ENCODE measurements at places on chromosomes 2 and 18.

GRCh38 chr2:129062146-129062912 is 743.7 kb upstream of the HS6ST1 start:
- no peak for DNase-seq

DNA sequence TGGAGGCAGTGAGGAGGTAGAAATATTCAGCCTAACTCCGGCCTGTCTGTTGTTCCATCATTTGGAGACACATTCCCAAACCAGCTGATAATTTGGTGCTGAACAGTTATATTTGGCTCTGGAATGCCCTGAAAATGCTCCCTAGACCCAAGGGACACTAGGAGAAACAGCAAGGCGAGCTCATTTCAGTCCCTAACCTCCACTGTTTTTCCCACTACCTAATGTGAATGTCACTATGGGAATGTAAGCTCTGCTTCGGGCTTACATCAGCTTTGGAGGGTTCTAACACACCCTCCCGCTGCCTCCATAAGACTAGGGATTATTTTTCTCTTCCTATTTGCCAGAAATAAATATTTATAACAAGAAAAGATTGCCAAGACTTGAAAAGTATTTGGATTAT is 103.5 kb downstream of the ANTXR1 start:
- no peak for DNase-seq

- DNase-seq = no peak
These were observed 663.4 kb downstream of the ARHGAP15 start for GRCh38 chr2:143792602-143793001.

- no peak for DNase-seq
These were observed at the start of gene BOK for GRCh38 chr2:241558532-241559322. Gene BOK, plus strand, starts transcription at chr2:241558745. Its CDS starts 739 bp downstream, at chr2:241559484.

DNA sequence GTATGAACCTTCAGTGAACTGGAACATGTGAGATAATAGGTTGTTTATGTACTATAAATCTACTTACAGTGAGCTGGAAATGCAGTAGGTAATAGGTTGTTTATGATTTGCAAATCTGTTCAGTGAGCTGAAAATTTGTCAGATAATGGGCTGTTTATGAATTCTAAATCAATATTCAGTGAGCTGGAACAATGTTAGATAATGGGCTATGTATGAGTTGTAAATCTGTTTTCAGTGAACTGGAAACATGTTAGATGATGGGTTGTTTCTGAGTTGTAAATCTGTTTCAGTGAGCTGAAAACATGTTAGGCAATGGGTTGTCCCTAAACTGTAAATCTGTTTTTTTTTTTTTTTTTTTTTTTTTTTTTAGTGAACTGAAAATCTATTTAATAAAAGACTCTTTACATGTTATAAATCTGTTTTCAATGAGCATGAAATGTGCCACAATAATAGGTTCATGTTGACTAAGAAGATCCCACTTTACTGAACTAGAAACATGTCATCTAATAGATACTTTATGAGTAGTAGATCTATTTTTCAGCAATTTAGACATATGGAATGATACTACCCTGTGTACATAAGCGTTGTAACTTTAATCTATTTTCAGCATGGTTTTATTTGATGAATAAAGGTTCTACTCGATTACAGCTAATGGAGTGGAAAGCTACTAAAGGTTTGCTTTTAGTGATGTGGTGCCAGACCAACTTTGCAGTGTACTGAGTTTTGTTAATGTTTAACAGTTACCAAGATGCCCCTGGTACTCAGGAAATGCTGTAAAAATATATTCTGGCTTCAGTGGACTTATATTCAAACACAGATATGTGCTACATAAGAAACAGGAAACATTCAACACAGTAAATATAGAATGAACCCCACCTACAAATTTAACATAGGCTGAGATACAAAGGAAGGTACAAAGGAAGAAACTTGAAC is 1471.8 kb downstream of the LRP1B start:
- no peak for DNase-seq

- DNase-seq = no peak
These were observed 175.5 kb downstream of the AGAP1 start for GRCh38 chr2:235669269-235669831.

DNA sequence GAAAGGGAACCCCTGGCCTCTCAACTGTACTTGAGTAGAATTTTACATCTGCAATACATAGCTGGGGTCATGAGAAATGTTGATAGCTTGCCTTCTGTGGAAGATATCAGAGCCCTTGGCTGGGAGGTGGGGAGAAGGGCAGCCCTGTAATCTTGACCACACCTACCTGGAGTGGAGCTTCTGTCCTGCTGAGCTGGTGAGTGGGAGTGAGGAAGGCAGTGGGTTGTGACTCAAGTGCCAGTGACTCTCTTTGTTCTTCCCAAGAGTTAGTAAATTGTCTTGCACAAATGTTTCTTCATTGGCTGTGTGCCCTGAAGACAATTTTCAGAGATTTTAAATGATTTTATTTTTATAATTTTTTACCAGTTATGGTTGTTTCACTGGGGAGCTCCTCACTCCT is 277.3 kb downstream of the MBD5 start:
- no peak for DNase-seq

GRCh38 chr18:39781565-39781964 is 2173.5 kb upstream of the PIK3C3 start:
- DNase-seq = no peak

GRCh38 chr18:45015788-45016128 is 335.1 kb downstream of the SETBP1 start:
- no peak for DNase-seq

- no peak for DNase-seq
These were observed 35.3 kb upstream of the HDAC4 start for GRCh38 chr2:239436076-239436475.

- DNase-seq = no peak
These were observed 102.5 kb downstream of the LOXHD1 start for GRCh38 chr18:46554406-46555080.

DNA sequence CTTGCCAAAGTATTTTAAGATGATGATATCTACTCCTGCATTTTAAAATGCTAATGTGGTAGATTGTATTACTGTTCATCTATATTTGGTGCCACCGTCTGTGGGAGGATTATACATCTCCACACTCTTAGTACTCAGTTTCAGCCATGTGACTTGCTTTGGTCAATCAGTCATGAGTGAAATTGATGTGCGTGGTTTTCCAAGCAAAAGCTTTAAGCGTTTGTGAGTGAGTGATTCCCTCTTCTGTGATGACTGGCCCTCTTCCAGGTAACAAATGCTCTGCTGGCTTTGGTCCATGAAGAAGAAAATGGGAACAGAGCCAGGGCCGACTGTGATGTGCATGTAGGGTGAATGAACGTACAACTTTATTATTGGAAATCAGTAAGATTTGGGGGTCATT is 330.4 kb downstream of the LPIN1 start:
- no peak for DNase-seq

GRCh38 chr2:239598011-239598731 is 197.4 kb upstream of the HDAC4 start:
- no peak for DNase-seq

DNA sequence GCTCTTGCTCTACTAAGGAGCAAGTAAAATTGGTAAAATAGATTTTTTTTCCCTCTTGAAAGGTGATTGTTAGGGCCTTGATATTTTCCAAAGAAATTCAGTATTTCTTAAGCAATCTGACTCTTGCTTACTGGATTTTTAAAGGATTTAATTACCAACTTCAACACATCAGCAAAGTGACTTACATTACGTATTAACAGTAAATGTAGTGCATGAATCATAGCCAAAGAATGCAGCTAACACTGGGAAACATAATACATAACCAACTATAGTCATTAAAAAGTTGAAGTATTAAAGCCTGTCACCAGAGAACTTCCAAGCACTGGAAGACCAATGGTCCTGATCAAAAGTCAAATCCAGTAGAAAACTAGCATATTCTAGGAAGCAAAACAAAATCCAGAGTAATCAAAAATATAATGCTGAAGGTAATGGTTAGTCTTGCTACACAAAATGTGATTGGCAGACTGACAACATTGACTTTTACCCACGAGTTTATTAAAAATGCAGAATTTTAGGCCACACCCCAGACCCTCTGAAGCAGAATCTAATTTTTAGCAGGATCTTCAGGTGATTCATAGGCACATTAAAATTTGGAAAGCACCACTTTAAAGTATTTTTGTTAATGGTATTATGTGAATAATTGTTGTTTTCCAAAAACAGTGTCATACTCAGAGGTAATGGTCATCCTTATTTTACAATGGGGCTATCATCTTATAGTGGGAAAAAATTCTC is 31.8 kb upstream of the CAVIN2 start:
- no peak for DNase-seq

- no peak for DNase-seq
These were observed 45.2 kb upstream of the GCG start for GRCh38 chr2:162197069-162197825.

GRCh38 chr18:48979944-48980890 is 29.5 kb upstream of the SMAD7 start:
- no peak for DNase-seq

DNA sequence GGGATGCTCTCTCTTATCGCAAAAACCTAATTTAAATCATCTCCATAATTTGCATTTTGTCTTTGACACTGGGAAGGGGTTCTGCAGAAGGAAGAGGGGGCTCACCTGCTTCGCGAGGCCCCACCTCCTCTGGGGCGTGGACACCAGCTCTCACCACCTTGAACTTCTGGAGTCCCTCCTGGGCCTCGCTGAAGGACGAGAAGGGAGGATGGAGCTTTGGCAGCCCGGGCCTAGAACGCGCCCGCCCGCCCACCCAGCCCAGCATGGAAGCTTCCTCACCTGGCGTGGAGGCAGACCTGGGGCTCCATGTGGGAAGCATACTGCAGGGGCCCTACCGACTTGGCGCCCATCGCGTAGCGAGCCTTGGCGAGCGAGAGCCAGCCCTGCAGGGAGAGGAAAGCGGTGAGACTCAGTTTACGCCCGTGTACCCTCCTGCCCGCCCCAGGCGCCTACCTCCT is 1.1 kb upstream of the IMP4 start:
- no peak for DNase-seq

DNA sequence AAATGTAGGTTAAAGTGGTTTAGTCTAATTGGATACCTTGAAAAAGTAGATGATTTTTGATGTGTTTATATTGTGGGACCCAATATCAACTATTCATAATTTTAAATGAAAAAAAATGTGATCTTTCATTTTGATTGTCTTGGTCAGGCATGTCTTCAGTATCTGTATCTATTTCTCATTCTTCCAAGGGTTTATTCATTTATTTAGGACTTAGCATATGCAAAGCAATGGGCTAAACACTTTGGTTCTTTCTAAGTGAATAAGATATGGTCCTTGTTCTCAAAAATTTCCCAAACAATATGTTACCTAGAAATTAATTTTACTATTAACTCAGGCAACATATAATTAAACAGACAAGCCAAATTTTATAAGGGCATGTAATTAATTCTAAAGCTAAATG is 49.1 kb downstream of the CSRNP3 start:
- no peak for DNase-seq

- no peak for DNase-seq
These were observed 413.7 kb upstream of the FAM98A start for GRCh38 chr2:34012715-34013302.

DNA sequence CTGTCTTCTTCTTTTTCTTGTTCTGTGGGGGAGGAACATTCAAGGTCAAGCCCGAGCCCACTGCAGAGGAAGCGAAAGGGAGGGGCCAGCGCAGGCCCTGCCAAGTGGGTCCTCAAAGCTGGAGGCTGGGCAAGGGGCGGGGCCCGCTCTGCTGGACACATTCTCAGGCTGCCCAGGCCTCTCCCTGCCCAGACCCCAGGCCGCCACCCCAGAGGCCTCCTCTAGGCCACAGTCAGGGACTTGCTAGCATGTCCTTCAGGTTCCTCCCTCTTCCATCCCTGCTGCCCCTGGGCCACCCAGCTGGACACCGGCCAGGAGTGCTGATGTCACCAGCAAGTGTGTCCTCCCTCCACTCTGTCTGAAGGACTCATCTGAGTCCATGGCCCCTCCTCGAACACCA is 44.1 kb downstream of the KIF1A start:
- no peak for DNase-seq

- DNase-seq = no peak
These were observed 61.8 kb upstream of the CCDC85A start for GRCh38 chr2:56121995-56122394.

DNA sequence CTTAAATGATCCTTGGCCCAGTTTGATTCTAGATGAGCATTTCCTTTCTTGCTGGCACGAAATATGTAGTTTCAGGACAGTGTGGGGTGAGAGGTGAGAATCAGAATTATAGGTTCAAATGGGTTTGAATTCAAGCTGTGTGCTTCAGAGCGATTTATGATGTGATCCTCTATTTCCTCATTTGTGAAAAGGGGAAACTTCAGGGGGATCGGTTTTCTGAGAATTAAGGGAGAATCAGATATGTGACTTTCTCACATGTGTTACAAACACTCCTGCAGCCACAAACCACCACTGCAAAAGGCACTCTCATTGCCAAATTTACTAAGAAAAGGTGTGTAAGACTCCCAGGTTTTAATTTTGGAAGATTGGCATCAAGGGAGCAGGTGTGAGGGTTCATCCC is 24.4 kb downstream of the HK2 start:
- no peak for DNase-seq

GRCh38 chr2:227834423-227834822 is 20.8 kb downstream of the CCL20 start:
- DNase-seq = no peak

GRCh38 chr18:25544546-25545287 is 192.8 kb upstream of the ZNF521 start:
- no peak for DNase-seq

DNA sequence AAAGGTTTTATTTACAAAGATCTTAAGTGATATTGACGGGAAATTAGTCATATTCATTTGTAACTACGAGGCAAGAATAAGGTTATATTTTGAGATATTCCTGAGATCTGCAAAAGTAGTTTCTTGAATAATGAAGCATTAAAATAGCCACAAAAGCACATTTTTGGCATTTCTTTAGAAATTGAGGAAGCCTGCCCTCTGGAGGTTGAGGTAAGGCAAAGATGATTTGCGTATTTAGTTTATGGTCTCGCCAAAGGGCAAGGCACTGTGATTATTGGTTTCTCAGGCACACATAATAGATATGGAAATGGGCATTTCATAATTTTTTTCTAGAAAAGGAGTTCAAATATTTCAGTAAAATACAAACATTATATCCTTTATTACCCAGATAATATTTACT is 143.7 kb upstream of the RPRM start:
- DNase-seq = no peak

DNA sequence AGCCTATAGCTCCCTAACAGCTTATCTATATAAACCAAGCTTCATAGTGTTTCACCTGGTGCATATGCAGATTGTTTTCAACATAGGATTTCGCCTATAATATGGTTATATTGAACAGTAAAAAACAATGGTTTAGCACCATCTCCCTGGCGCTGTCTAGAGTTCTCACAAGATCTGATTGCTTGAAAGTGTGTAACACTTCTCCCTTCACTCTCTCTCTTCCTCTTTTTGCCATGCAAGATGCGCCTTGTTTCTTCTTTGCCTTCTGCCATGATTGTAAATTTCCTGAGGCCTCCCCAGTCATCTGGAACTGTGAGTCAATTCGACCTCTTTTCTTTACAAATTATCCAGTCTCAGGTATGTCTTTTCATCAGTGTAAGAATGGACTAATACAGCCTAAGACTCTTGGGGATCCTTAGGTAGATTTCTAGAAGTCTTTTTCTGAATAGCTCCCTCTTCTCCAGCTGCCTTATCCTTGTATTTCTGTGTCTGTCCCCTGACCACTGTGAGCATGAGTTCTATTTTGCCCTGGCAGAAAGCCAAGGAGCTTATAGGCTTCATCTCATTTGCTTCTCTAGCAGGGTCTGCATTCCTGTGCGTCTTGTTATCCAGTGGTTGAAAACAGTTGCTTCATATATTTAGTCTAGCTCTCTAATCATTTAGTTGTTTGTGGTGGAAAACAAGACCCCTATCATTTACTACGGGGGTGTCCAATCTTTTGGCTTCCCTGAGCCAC is 401.6 kb downstream of the GPD2 start:
- no peak for DNase-seq
